Activated CD4-positive, alpha-beta T cell treated with anti-CD3 and anti-CD28 coated beads, Interleukin-2, amount 50 U/mL, for 4 hours (primary cell): ENCODE measurements at places on chromosomes 12 and 14.

- no peak for DNase-seq
Measured at GRCh38 chr14:43449291-43449690, 1057.8 kb downstream of the FSCB start.

DNA sequence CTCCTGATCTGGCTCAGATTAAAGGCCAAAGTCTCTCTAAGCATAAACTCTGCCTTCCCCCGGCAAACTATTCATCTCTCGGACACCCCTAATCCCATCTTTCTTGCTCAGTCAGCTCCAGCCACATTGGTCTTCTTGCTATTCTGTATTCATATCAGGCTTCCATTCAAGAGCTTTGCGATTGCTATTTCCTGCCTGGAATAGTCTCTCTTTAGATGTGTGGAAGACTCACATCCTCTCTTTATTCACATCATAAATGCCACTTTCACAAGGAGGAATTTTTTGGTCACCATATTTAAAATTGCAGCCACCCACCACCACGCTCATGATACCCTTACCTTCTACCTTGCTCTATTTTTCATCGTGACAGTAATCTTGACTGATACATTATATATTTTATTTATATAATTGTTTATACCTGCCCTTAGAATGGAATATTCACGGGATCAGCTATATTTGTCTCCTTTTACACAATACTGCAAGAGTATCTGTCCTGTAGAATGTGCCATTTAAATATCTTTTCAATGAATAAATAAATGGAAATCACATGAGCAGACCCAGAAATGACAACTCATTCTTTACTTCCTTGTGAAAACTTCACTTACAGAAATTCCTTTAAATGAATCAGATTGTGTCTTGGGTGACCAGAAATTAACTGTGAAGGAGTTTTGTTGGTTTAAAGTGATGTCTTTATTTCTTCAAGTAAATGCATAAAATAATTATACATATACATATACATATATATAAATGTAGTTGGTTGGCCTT lies 780.6 kb upstream of the FLRT2 start:
- no peak for DNase-seq

- DNase-seq = no peak
Measured at GRCh38 chr14:34496679-34497513, 34.9 kb upstream of the SPTSSA start.

- no peak for DNase-seq
Measured at GRCh38 chr14:78618368-78618767, 448.2 kb downstream of the NRXN3 start.

DNA sequence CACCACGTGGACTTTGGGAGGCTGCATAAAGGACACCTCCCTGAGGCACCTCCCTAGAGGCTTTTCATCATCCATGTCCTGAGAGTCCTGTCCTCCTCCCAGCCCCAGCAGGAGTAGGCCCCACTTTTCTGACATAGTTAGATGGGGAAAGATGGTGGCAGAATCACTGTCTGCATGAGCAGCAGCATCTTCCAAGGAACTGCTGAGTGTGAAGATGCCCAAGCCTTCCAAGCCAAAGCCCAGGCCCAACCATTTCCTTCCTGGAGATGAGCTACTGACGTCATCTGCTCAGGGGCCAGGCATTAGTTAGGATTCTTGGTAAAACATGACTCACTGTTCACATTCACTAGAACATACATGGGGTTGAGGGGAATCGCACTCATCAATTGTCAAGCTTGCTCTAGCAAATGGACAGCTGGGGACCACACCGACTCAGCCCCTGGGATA lies 37.3 kb downstream of the VDR start:
- DNase-seq = no peak

DNA sequence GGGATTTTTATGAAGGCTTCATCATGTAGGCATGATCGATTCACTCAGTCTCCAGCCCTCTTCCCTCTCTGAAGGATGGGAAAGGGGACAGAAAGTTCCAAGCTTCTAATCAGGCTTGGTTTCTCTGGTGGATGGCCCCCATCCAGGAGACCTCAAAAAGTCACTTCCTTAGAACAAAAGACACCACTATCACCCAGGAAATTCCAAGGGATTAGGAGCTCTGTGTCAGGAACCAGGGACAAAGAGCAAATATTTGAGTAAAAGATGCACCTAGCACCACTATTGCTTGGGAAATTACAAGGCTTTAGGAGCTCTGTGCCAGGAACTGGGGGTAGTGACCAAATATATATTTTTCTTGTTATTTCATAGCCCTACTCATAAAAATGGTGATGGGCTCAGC lies 33.6 kb upstream of the TMX1 start:
- no peak for DNase-seq

GRCh38 chr14:73943083-73943482 lies 6.8 kb downstream of the FAM161B start:
- DNase-seq = no peak
